Mesothelial cell of epicardium (in vitro differentiated cells): ENCODE measurements at places on chromosomes 7 and 10. TPM values are rescaled to one million over a fixed set of nuclear protein-coding genes. Genes with fewer than 3 reads are reported as not detected.

Gene CPEB3
- total RNA-seq, result 2.6 to 3.0 TPM (median 2.6 TPM) in 3 replicates

Gene CCDC3
- 5.2 to 5.7 TPM (median 5.4 TPM) in 3 replicates for total RNA-seq

Gene KIAA1217
- total RNA-seq, result 155 to 167 TPM (median 161 TPM) in 3 replicates

Gene NPY4R
- 0.14 TPM in 1 of 3 replicates, not detected in the others for total RNA-seq

Gene NKX6-2
- total RNA-seq, result not detected in 3 replicates

Gene SEPTIN7
- total RNA-seq, result 200 to 203 TPM (median 203 TPM) in 3 replicates

Gene GPNMB
- 2.1 to 2.7 TPM (median 2.2 TPM) in 3 replicates for total RNA-seq

Gene CNPY1
- not detected in 3 replicates for total RNA-seq

Gene BCCIP
- 54.1 to 59.8 TPM (median 58.0 TPM) in 3 replicates for total RNA-seq

Gene NEUROG3
- not detected in 3 replicates for total RNA-seq

- H3K27me3 ChIP-seq, result peaks cover 3% of the 10 kb centered on the region
- H3K27ac ChIP-seq, result no peak overlapping the region
- H3K4me1 ChIP-seq, result peaks cover 13% of the 10 kb centered on the region
- H3K4me3 ChIP-seq, result no peak overlapping the region
- no peak for DNase-seq
- H3K36me3 ChIP-seq, result no peaks in the 10 kb centered on the region
These were observed 9.4 kb downstream of the HKDC1 start for GRCh38 chr10:69229616-69229916.

- no peaks in the 10 kb centered on the region for H3K4me1 ChIP-seq
- no peak overlapping the region for H3K27ac ChIP-seq
- H3K36me3 ChIP-seq, result no peaks in the 10 kb centered on the region
- peaks cover 23% of the 10 kb centered on the region for H3K27me3 ChIP-seq
These were observed 42.2 kb upstream of the ADAM12 start for GRCh38 chr10:126430512-126430911.

- peak overlapping the region; percentile 84 for H3K27ac ChIP-seq
- H3K27me3 ChIP-seq, result peaks cover 2% of the 10 kb centered on the region
- peaks cover 28% of the 10 kb centered on the region for H3K4me1 ChIP-seq
- DNase-seq, result no peak
- peaks cover 4% of the 10 kb centered on the region for H3K36me3 ChIP-seq
These were observed 111.9 kb upstream of the RHEB start for GRCh38 chr7:151631570-151631952.

DNA sequence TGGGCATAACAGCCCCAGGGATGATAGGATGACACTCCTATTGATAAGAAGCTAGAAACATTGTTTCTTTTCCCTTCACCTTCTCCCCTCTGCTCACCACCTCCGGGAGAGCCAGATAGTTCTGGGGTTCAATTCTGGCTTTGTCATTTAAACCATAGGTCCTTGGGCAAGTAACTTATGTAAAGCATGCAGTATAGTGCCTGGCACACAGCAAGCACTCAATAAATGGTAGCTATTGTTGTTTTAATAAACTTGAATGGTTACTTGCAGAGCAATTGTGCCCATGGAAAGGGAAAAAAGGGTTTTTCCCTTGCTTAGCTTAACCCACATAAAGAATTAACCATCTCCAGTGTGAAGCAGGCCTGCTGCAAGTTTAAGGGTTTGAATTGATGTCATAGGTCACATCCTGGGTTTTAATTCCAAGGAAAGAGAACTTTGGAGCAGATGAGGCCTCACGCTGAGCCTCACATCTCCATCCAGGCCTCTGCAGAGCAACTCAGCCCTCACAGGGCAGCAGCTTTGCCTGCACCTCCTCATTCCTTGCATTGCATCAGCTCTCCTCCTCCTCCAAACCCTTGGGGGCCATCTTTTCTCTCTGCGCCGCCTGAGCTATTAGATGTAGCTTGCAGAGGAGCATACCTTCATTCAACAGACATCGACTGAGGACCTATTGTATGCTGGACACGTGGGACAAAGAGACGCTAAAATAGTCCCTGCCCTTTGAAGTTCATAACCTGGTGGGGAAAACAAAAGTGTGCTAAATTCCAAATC, 22.9 kb downstream of the ZNF775 start:
- no peaks in the 10 kb centered on the region for H3K27me3 ChIP-seq
- peaks cover 58% of the 10 kb centered on the region for H3K4me1 ChIP-seq
- H3K36me3 ChIP-seq, result peaks cover 8% of the 10 kb centered on the region
- DNase-seq, result no peak
- no peak overlapping the region for H3K27ac ChIP-seq

DNA sequence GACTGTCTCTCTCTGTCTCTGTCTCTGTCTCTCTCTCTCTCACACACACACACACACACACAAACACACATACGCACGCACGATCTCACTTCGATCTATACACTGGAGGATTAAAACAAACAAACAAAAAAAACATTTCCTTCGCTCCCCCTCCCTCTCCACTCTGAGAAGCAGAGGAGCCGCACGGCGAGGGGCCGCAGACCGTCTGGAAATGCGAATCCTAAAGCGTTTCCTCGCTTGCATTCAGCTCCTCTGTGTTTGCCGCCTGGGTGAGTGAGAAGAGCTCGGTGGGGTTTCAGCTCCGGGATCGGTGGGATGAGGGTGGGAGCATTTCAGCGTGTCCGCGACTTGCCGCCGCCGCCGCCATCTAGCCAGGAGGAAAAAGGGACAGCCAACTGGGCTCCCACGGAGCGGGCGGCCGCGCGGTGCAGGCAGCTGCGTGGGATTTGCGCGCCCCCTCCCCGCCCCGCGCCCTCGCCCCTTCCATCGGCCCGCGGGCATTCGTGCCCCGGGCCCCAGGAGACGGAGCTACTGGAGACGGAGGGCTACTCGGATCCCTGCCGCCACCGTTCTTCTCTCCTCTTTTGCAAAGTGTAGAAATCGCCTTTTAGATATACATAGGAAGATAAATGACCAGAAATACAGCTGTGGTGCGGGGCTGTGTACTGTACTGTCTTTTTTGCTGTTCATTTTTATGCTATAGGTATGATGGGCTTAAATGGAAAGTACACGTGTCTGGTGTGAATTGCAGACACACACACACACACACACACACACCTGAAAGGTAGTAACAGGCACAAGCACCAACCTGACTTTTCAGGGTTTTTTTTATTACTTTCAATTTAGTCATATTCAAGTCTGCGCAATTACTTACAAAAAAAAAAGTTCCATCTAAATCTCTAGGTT, 581 bp downstream of the PTPRZ1 start:
- H3K36me3 ChIP-seq, result no peaks in the 10 kb centered on the region
- peaks cover 16% of the 10 kb centered on the region for H3K4me1 ChIP-seq
- H3K4me3 ChIP-seq, result peak overlapping the region; percentile 89
- DNase-seq, result peak; percentile 28
- H3K27me3 ChIP-seq, result peaks cover 67% of the 10 kb centered on the region

GRCh38 chr10:103828587-103829197, 26.7 kb downstream of the SH3PXD2A start:
- peaks cover 9% of the 10 kb centered on the region for H3K27me3 ChIP-seq
- DNase-seq, result no peak
- H3K4me1 ChIP-seq, result peaks cover 34% of the 10 kb centered on the region
- H3K4me3 ChIP-seq, result no peak overlapping the region
- H3K36me3 ChIP-seq, result no peaks in the 10 kb centered on the region
- H3K27ac ChIP-seq, result no peak overlapping the region
